ENCODE measurements at places on chromosomes 1 and 21. TPM values are rescaled to one million over a fixed set of nuclear protein-coding genes. Genes with fewer than 3 reads are reported as not detected.

The NBPF6 gene
- not detected for total RNA-seq

The PLA2G2C gene
- not detected for total RNA-seq

The UBE2Q1 gene
- total RNA-seq, result 46.6 TPM

- no peak for DNase-seq
These were observed 805 bp downstream of the SIM2 start for GRCh38 chr21:36699546-36700294.

GRCh38 chr21:16422702-16423101 is 692.9 kb downstream of the USP25 start:
- DNase-seq, result no peak

- no peak for DNase-seq
These were observed 20.4 kb downstream of the TOMM20 start for GRCh38 chr1:235108185-235108593.

DNA sequence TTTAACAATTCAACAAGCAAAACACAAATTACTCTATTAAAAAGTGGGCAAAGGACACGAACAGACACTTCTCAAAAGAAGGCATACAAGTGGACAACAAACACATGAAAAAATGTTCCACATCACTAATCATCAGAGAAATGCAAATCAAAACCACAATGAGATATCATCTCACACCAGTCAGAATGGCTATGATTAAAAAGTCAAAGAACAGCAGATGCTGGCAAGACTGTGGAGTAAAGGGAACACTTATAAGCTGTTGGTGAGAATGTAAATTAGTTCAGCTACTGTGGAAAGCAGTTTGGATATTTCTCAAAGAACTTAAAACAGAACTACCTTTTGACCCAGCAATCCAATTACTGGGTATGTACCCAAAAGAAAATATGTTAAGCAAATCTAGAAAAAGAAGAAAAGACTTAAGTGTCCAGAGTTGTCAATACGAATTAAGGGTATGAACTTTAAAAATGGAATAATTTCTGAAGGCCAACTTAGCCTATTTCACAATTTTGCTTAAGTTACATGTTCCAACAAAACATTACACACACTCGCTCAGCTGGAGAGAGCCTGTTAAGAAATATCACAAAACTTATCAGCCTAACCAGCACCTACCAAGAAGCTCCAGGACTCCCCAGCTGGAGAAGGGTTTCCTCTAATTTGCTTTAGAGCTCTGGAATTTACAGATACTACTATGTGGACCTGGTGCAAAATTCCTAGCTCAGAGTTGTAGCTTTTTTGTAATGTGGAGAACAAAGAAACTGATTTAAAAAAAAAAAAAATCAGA is 232.1 kb downstream of the DUSP10 start:
- DNase-seq, result no peak

- no peak for DNase-seq
These were observed 3.3 kb upstream of the HES5 start for GRCh38 chr1:2533365-2533764.

GRCh38 chr1:199690496-199690895 is 337.0 kb upstream of the NR5A2 start:
- no peak for DNase-seq

DNA sequence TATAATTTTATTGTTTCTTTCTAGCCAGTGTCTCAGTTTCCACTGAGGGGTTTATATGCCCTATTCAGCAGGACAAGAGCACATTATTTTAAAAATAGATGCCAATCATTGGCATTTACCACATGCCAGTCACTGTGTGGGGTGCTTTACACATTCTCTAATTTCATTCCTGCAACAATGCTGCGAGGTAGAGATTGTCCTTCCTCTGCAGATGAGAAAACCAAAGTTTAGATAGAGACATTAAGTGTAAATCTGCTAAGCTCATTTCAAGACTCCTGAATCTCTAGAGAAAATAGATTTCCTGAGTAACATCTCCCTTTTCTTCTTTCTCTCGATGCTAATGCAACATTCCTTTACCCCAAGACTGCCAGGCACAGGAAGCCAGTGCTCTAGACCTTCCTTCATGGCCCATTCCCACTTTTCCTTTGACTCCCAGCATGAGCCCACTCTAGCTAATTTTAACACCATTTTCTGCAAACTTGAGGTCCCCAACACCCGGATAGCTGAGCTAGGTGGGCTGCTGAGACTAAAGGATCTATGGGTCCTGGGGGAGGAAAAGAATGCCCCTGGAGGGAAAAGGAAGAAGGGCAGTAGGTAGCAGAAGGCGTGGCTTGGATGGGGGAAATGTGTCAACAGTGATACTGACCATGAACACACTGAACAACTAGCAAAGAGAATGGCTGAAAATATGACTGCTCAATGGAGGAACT is 50.0 kb downstream of the SH3GLB1 start:
- DNase-seq, result no peak

DNA sequence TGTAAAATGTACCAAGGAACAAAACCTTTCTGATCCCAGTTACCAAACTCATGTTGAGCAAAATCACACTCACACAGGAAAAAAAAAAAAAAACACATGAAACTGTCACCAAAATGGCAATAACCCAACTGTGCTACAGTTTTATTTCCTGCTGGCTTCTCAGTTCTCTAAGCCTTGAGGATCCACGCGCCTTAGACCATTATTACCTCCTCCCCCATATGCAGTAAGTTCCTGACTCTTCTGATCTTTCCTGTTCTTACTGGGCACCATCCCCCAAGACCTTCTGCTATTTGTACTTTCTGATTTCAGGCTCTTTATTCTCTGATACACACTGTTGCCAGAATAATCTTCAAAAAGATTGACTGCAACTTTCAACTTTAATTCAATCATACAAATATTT is 79.6 kb downstream of the SLC45A1 start:
- DNase-seq, result no peak

DNA sequence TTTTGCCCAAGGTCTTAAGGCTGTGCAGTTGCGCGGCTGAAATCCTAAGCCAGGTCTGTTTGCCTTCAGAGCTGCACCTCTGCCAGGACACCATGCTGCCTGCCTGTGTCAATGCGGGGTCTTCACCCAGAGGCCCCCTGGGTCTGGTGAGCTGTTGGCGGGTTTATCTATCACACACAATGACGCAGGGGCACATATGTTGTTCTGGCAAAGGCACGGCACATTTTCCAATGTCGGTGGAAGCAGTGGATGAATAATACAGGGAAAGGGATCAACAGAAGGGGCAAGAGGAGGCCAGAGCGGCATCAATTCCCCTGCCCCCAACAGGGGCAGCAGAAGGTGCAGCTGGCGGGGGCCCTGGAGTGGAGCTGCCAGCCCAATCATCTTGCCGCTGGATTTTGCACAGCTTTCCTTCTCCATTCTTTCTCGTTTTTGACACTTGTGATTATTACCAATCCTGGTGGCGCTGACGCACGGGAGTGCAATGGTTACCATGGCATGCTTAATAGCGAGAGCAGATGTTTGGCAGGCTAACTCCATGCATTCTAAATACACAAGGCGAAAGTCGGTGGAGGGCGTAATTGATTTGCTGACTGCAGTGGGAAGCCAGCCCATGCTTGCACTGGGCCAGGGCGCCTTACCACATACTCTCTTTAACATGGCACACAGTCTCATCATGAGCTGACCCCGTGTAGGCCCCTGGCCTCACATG is 45.8 kb upstream of the CYP2J2 start:
- DNase-seq, result no peak

DNA sequence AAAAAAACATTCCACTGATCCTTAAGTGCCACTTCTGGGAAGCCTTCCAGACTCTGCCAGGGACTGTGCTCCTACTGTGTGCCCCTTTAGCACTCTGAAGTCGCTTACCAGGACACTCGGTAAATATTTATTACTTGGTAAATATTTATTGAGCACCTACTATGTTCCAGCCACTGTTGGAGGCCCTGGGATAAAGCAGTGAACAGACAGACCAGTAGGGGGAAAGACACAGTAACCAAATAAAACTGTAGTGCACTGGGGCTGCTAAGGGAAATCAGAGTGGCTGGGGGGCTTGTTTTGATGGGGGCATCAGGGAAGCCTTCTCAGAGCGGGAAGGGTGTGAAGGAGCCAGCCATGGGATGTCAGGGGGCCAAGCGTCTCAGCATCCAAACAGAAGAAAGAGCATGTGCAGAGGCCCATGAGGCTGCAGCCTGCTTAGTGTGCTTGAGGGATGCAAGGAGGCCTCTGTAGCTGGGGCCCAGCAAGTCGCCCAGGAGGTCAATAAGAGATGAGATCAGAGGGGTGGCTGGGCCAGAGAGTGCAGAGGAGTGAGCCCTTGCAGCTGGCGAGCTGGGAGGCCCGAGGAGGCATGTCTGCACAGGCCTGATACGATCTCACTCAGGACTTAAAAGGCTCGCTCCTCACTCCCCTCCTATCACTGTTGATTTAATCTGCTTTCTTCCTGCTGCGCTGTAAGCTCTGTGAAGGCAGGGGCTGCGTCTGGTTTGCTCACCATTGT is 28.6 kb downstream of the KAZN start:
- DNase-seq, result peak; percentile 71

Data from Right ventricle myocardium superior (tissue), 1 donor.